ENCODE measurements at places on chromosomes 2 and 18. TPM values are rescaled to one million over a fixed set of nuclear protein-coding genes. Genes with fewer than 3 reads are reported as not detected.

The FASTKD1 gene
- 27.8 TPM for total RNA-seq

The RIT2 gene
- not detected for total RNA-seq

The ANKRD62 gene
- not detected for total RNA-seq

The MRPL30 gene
- total RNA-seq = 37.3 TPM

The NYAP2 gene
- not detected for total RNA-seq

The ZNF407 gene
- 4.2 TPM for total RNA-seq

The WNT6 gene
- total RNA-seq = not detected

The IGFBP2 gene
- total RNA-seq = 451 TPM

- no peak for DNase-seq
These were observed 34.1 kb upstream of the GCC2 start for GRCh38 chr2:108414945-108415344.

DNA sequence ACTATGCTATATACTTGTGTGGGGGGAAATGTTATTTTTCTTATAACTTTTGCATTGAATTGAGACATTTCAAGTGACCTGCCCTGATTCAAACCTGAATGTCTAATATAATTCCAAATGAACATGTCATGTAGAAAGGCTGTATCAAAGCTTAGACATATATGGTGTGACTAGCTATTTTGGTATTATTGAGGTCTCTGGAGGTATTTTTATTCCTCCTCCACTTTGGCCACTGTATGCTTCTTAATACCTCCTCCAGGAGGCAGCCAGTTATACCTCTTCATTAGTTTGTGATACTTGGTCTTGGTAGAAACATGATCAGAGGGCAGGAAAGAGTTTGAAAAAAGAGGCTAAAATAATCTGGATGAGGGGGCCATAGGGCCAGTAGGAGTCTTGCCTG lies 217.1 kb downstream of the TCF4 start:
- no peak for DNase-seq

GRCh38 chr2:149538138-149538833 lies 49.3 kb downstream of the MMADHC start:
- DNase-seq = no peak

GRCh38 chr2:209973328-209973727 lies 29.1 kb upstream of the RPE start:
- DNase-seq = no peak

- DNase-seq = peak; percentile 51
These were observed 62.0 kb upstream of the TAF1B start for GRCh38 chr2:9781252-9781651.

DNA sequence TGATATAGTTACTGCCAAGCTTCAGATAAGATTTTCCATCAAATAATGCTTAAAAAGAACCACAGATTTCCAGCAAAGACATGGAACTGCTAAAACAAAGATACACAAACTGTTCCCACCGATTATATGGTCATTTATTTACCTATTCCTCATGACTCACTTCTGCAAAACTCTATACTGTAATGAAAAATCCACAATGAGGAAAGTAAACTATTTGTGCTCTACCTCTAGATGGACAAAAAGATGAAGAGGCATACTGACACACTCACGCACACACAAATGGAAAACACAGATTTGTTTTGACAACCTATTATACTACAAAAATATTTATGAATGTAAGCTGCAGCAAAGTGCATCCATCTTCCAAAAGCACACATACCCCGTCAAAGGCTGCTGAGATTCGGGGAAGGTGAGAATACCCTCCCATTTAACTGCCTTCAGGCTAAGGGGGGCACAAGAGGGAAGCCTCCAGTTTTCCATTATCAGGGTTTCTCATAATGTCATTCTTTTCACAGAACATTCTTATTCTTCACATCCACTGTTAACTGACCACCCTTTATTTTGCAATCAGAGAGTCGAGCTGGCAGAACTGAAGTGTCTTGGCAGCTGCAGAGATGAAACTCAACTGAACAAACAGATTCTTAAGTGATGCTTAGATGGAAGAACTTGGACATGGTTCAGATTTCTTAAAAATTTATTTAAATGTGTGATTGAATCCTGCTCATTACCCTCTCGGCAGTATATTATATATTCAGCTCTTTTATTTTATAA lies 115.9 kb upstream of the TANK start:
- peak; percentile 66 for DNase-seq

- DNase-seq = no peak
These were observed 2.1 kb downstream of the HADHB start for GRCh38 chr2:26246818-26247217.

DNA sequence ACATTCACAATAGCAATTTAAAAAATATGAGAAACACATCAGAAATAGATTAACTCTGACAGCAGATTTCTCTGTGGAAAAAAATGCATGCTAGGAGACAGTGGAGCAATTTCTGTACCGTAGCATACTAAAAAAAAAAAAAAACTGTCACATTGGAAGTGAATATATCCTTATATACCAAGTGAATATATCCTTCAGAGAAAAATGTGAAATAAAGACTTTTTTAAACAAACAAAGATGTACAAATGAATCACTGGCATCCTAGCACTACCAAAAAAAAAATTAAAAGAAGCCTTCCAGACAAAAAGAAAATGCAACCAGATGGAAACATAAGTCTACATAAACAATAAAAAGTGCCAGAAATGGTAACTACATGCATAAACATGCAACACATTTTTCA lies 169.4 kb downstream of the NBAS start:
- DNase-seq = no peak

DNA sequence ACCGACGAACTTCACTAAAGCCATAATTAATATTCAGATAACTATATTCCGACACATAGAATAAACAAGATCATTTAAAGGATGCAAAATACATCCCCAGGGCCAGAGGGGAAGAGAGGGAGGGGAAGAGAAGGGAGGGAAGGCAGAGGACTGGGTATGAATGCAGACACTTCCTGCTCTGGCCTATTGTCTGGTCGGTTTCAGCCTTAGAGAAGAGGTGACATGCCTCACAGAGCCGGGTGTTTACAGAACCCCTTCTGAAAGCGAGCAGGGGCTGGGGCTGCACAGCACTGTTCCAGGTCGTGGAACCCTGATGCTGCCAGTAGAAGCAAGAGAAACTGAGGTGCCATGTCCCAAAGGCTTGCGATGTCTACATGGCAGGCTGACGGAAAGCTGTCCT lies 31.0 kb downstream of the CELF4 start:
- DNase-seq = no peak

- no peak for DNase-seq
These were observed 26.9 kb downstream of the CENPO start for GRCh38 chr2:24820175-24820513.

GRCh38 chr2:207468488-207468887 lies 61.3 kb upstream of the CREB1 start:
- DNase-seq = no peak

DNA sequence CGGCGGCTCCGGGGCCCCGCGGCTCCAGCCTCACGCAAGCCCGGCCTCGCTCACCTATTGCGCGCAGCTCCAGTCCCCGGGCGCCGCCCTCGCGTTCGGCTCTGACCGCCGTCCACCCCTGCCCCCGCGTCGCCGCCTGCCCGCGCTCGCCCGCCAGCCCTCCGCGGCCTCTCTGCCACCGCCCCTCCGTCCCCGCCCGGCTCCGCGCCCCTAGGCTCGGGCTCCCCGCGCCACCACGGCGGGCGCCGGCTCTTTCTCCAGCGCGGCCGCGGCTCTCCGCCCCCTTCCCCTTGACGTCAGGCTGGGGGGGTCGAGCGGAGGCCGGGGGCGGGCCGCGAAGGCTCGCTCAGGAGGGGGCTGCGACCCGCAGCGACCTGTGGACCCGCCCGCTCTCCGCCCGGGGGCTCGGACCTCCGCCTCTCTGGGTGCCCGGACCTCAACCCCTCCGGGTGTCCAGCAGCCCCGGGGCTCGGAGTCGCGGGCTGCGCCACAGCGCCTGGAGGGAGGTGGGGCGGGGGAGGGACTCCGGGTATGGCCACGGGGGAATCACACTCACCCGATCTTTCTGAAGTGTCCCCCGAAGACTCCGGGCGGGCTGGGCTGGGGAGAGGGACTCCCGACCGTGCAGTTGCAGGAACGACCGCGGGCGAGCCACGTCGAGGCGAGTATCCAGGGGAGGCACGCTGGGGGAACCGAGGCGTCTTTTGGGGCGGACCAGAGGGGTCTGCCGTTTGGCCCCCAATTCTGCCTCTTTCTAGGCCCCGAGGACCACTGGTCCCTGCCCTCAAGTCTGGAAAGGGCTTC lies at the start of gene SEMA4C:
SEMA4C (minus strand) TSS at position 259 of the 804 bp plus-strand sequence. CDS start 2,194 bp downstream, outside the sequence.
- peak; percentile 50 for DNase-seq

DNA sequence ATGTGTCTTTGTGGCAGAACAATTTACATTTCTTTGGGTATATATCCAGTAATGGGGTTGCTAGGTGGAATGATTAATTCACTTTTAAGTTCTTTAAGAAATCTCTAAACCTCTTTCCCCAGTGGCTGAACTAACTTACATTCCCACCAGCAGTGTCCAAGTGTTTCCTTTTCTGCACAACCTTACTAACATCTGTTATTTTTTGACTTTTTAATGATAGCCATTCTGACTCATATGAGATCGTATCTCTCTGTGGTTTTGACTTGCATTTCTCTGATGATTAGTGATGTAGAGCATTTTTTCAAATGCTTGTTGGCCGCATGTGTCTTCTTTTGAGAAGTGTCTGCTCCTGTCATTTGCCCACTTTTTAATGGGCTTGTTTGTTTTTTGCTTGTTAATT lies 43.1 kb upstream of the PTH2R start:
- no peak for DNase-seq

GRCh38 chr2:207718521-207718920 lies 7.1 kb downstream of the CCNYL1 start:
- peak; percentile 8 for DNase-seq

- no peak for DNase-seq
These were observed 76.5 kb upstream of the EPB41L3 start for GRCh38 chr18:5620289-5620688.

- no peak for DNase-seq
These were observed 42.7 kb upstream of the POLE4 start for GRCh38 chr2:74915743-74916142.

DNA sequence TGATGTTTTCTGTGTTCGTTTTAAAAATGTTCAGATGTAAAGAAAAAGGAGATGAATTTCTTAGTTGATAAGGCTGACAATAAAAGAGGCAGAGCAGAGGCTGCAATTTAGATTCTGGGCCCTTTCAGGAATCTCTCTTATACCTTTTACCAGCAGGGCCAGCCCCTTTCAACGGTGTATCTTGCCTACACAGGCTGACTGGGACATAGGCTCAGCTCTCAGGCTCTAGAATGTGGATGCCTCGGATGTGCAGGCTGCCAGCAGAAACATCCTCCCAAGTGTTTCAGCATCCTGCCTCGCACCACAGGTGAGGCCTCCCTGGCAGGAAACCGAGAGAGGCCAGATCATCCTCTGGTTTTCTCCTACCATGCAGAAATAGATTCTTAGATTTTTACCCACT lies 3.4 kb downstream of the C2orf80 start:
- DNase-seq = no peak
